ENCODE measurements at places on chromosomes 13 and 19.

DNA sequence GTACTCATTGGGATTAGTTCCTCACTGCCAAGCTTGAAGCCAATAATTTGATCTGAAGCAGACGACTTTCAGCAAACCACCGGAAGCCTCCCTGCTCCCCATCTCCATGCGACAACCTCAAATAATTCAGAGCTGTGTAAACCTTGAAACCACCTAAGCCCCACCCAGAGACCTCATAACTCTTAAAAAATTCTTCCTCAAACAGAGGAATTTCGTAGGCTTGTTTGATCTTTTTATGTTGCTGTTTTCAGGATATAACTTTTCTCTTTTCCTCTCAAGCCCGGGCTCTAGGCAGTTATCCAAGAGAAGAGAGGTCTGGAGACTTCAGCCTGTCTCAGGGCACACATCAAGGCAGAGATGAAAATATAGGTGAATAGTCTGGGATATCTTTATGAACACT lies 311.6 kb downstream of the KCNRG start:
- no peak for DNase-seq

DNA sequence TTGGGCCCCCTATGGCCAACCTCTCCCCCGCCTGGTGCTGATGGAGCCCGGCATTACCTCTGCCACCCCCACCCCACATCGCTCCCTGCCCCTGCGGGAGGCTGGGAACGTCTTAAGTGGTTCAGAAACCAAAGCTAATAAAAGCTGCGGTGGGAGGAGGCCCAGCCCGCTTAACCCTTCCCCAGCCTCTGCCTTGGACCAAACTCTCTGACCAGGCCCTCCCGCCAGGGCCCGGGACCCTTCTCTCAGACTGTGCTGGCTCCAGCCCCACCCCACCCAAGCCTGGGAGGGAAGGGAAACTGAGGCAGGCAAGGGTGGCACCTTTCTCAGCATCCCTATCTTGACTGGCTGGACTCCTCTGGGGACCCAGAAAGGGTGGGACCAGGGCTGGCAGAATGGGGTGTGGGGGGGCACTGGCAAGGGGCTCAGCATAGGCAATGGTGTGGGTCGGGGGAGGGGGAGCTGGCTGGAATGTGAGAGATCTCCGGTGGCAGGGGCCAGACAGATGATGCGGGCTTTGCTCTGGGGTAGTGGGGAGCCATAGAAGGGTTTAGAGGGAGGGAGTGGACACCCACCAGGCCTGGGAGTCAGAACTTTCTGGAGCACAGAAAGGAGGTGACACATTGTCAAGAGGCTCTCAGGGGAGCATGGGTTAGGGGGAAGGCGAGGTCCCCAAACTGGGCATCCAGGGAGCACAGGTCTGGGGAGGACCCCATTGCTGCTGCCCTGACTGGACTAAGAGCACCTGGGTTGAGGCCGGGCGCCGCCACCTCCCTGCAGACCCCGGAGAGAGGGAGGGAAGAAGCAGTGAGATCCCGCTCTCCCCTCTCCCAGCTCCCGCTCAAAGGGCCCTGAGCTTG lies 21.9 kb downstream of the SMIM24 start:
- peak; percentile 69 for DNase-seq

DNA sequence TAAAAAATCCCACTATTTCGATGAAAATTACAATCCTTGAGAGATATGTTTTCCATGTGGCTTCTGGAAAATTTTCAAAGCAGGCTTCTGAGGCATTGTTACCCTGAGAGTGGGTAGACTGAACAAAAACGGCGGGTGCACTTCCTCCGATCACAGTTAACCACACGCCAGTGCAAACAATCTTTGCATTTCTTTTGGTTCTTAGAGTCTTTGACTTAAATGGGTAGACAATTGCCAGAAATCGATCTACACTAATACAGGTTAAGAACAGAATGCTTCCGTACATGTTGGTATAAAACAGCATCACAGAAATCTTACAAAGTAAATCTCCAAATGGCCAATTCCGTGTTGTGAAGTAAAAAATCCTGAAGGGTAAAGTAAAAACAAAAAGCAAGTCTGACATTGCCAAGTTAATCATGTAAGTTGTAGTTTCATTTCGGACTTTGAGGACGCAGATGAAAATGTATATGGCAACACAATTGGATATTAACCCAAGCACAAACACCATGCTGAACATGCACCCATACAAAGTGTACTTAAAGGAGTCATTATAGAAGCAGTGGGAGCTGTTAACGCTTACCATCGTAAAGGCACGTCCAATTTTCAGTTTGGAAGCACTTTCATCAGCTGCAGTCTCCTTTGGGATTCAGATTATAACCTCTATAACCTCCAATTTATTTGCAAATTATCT lies 927 bp downstream of the LPAR6 start:
- peak; percentile 15 for DNase-seq

GRCh38 chr13:73549717-73550116 lies 490.9 kb downstream of the KLF5 start:
- no peak for DNase-seq

GRCh38 chr13:100657881-100658315 lies 16.7 kb downstream of the TMTC4 start:
- no peak for DNase-seq

DNA sequence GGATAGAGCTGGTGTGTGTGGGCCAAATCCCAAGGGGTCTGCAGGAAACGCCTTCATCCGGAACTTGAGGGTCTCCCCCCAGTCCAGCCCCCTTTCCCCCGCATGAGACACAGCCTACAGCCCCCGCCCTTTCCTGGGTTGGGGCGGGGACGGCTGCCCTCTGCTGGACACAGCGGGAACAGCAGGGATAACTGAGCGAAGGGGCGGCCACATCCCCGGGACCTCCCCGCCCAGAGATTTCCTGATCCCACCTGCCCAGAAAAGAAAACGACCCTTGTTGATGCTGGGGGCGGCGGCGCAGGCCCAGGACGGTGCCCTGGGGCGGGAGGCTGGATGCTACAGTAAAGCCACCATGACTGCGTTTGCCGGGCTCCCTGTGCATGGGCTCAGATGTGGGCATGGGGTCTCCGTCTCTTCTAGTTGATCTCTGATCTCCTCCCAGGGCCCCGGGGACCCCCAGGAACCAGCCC lies 14.2 kb downstream of the ONECUT3 start:
- no peak for DNase-seq

Data from myocyte (in vitro differentiated cells).